ENCODE measurements at places on chromosomes 3 and 15.

GRCh38 chr3:25009665-25010064 is 418.4 kb upstream of the RARB start:
- no peak for DNase-seq

DNA sequence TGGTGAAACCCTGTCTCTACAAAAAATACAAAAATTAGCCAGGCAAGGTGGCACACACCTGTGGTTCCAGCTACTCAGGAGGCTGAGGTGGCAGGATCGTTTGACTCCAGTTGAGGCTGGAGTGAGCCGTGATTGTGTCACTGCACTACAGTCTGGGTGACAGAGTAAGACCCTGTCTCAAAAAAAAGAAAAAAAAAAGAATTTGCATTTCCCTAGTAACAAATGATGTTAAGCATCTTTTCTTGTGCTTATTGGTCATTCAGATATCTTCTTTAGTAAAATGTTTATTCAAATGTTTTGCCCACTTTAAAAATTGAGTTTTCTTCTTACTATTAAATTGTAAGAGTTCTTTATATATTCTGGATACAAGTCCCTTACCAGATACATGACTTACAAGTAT is 48.7 kb downstream of the NFKBIZ start:
- no peak for DNase-seq

- no peak for DNase-seq
Measured at GRCh38 chr15:83110381-83110780, 2.9 kb downstream of the TM6SF1 start.

DNA sequence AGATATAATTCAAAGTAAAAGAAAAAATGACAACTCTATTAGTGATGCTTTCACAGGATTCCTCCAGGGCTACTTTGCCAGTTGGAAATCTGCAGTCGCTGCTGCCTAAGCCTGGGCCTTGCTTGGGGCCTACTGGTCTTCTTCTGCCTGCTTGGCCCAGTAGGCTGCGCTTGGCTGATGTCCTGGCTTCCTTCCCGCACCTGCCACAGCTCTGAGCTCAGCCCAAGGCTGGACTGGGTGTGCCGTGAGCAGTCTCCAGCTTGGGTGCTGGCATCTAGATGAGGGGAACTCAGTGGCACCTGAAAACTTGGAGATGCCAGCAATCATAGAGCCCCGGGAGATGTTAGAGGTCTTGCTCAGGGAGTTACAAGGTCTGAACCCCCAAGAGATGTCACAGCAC is 108.3 kb downstream of the BCHE start:
- no peak for DNase-seq

DNA sequence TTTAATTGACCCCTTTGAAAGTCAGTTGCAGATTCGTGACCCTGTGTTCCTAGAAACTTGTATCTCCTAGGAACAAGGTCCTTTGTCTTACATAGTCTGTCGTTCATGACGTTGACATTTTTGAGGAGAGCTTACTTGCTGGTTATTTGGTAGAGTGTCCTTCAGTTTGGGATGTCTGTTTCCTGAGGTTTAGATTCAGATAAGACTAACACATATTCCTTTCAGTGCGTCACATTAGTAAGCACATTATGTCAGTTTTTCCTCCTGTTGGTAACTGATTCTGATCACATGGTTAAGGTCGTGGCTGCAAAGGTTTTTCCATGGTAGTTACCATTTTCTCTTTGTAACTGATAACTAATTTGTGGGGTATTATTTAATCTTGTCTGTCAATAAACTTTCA is 80.8 kb downstream of the PCCB start:
- DNase-seq: no peak

DNA sequence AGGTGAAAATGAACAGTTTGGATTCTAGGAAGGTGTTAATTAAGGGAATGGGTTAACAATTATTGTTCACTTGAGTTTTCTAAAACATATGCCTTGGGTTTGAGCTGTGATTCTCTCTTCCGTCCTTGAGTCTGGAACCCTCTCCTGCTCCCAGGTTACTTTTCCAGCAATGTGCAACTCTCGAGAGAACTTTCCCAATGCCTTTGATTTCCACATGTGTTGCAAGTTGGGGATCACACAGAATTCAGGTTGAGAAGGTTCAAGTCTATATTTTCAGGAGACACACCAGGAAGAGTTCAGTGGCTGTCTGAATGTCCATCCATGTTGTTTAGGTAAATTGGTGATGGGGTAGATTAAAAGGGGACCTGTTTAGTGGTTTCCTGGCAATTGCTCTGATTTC is 48.7 kb downstream of the TNFAIP8L3 start:
- DNase-seq: no peak

- DNase-seq: no peak
Measured at GRCh38 chr15:29945943-29946596, 123.8 kb upstream of the TJP1 start.

DNA sequence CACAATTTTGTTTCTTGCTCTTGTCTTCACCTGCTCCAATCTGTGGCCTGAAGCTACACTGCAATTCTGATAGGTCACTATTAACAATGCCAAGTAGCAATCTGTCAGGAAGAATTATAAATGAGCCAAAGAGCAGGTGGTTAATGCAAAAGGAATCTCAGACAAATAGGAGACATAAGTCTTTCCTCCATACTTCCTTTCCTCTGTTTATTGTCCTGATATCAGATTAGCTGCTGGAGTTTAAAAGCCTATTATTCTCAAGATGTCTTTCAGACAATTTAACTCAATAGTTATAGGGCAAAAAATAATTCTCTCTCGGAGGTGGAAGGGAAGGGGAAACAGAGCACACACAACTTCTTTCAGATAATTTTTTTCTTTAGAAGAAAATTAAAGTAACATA is 491.6 kb downstream of the MFSD1 start:
- no peak for DNase-seq

GRCh38 chr3:189108067-189108466 is 63.7 kb upstream of the TPRG1 start:
- DNase-seq: no peak

DNA sequence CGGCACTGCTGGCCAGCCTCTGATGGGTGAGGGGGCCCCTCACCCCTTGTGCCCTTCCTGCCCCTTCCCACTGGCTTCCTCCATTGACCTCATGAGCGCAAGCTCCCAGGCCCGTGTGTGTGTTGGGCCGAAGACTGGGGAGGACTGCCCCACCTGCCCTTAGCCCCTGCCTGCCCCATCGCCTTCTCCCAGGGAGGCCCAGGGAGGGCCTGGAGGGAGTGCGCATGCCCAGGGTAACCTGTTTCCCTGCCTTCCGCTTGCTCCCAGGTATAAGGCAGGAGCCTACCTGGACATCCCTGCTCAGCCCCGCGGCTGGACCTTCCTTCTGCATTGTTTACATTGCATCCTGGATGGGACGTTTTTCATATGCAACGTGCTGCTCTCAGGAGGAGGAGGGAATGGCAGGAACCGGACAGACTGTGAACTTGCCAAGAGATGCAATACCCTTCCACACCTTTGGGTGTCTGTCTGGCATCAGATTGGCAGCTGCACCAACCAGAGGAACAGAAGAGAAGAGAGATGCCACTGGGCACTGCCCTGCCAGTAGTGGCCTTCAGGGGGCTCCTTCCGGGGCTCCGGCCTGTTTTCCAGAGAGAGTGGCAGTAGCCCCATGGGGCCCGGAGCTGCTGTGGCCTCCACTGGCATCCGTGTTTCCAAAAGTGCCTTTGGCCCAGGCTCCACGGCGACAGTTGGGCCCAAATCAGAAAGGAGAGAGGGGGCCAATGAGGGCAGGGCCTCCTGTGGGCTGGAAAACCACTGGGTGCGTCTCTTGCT is 8.8 kb downstream of the DLL4 start:
- no peak for DNase-seq

DNA sequence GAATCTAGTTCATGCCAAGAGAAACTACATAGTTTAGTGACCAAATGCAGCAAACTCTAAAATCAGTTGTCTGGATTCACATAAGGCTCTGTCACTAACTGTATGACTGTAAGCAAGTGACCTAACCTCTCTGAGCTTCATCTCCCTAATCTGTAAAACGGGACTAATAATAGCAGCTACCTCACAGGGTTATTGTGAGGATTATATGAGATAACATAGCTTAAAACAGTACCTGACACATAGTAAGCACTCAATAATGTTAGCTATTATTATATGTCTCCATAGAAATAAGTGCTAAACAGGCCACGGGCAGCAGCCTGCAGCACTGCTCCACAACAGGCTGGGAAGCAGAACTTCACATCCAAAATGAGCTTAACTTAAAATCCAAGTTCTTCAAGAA is 30.2 kb downstream of the NPTN start:
- no peak for DNase-seq

DNA sequence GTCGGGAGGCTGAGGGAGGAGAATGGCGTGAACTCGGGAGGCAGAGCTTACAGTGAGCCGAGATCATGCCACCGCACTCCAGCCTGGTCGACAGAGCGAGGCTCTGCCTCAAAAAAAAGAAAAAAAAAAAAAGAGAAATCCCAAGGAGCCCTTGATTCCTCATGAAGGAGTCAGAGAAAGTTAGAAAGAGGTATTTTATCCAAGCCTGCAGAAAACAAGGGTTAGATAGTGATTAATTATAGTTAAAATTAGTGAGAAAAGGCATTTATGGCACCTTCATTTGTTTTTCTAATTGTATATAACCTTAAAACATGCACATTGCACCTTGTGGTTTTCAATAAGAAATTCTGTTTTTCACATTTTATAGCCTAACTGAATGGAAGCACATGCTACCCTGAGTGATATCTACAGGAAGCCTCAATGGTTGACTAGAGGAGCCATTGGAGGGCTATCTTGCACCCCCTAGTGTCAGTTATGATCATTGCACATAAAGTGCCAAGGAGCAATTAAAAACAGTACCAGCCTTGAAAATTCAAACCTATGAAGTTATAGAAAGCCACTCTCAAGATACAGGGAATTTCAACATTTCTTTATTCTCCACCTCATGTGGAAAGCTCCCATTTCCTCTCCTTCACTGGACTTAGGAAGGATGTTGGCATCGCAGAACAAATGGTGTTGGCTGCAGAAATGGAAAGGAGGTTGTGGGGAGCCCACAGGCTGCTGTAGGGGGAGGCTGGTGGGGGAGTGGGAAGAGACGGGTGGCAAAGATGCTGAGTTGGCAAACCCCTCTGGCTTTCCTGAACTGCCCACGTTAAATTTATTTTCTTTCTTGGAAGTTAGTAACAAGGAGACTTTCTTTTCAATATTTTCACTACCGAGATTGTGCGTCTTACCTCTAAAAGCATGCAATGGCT is 48.5 kb downstream of the ITGA11 start:
- no peak for DNase-seq

Measured in activated T-helper 1 cell treated with Interleukin-2 at 50 U/mL for 16 hours (primary cell).